ENCODE measurements at places on chromosomes 5 and 9. TPM values are rescaled to one million over a fixed set of nuclear protein-coding genes. Genes with fewer than 3 reads are reported as not detected.
A peak's percentile ranks its signal among the peaks of the same experiment; 100 is the strongest.

GRCh38 chr9:127081250-127082185, 40.9 kb downstream of the ANGPTL2 start:
- H3K27me3 ChIP-seq: peaks cover 8% of the 10 kb centered on the region
- H3K36me3 ChIP-seq: no peaks in the 10 kb centered on the region
- no peak overlapping the region for H3K27ac ChIP-seq

- no peaks in the 10 kb centered on the region for H3K4me1 ChIP-seq
- no peaks in the 10 kb centered on the region for H3K36me3 ChIP-seq
- H3K27ac ChIP-seq: no peak overlapping the region
- H3K4me3 ChIP-seq: no peak overlapping the region
- DNase-seq: no peak
Measured at GRCh38 chr5:179439181-179439985, 94.1 kb upstream of the ADAMTS2 start.

- H3K4me3 ChIP-seq: no peak overlapping the region
- peaks cover 10% of the 10 kb centered on the region for H3K36me3 ChIP-seq
- DNase-seq: no peak
- no peak overlapping the region for H3K27ac ChIP-seq
- no peaks in the 10 kb centered on the region for H3K27me3 ChIP-seq
Measured at GRCh38 chr9:130635721-130636647, 28.4 kb upstream of the PRDM12 start.

DNA sequence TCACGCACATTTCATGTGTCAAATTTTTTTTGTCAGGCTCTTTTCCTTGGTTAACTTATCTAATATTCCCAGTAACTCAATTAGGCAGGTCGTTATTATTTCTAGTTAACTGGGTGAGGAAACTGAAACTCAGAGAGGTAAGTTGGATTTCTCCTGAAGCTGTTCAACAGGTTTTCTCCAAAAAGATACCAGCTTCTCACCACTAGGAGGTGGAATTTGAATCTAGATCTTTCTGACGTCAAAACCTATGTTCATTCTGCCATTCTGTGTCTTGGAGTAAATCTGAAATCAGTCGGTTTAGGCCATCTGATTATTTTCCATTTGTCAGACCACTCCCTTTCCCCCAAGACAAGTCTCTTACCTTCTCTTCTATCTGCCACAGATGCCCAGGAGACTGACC, 572.9 kb downstream of the ACTL7B start:
- H3K4me1 ChIP-seq: peaks cover 11% of the 10 kb centered on the region
- no peak overlapping the region for H3K27ac ChIP-seq
- H3K27me3 ChIP-seq: no peaks in the 10 kb centered on the region

- no peak for DNase-seq
- H3K4me3 ChIP-seq: no peak overlapping the region
- no peaks in the 10 kb centered on the region for H3K27me3 ChIP-seq
- no peaks in the 10 kb centered on the region for H3K36me3 ChIP-seq
- H3K27ac ChIP-seq: no peak overlapping the region
Measured at GRCh38 chr5:35640623-35641022, 23.0 kb downstream of the SPEF2 start.

DNA sequence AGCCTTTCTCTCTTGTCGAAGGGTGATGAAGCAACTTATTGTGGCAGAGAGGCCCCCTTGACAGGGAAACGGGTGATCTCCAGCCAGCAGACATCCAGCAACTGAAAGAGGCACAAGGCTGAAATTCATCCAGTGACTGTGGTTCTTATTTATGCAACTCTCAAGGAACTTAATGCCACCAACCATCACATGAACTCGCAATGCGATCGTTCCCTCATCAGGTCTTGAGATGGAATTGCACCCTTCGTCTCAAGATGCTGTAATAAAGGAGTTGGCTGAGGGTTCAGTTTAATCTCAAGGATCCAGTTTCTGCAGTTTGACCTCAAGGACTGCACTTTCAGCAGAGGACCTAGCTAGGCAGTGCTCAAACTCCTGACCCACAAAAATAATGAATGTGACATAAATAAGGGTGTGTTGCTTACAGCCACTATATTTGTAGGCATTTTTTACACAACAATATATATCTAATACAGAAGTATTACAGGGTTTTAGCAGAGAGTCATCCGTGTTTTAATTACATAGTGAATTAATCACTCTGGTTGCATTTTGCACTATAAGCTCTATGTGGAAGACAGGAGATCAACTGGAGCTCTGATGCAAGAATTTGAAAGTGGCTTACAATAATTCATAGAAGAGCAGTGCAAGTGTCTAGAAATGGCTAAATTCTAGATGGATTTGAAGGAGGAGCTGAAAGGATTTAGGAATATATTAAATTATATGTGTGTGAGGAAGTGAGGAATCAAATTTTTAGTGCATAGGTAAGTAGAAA, 957.8 kb upstream of the CTNND2 start:
- H3K27ac ChIP-seq: no peak overlapping the region
- H3K4me1 ChIP-seq: no peaks in the 10 kb centered on the region
- no peaks in the 10 kb centered on the region for H3K27me3 ChIP-seq

DNA sequence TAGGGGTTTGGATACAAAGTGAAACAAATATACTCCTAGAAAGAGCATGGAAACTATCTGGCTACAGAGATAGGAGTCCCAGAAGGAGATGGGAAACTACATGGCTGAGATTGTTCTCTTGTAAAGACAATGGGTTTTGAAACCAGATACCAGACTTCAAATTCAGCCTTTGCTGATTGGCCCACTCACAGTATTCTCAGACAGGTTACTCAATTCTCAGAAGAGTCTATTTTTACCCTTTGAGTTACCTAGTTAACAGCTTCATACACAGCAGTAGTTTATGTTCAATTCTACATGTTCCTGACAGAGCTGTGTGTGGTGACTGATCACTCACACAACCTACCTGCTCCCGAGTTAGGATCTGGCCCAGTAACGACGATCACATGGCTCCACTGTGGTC, 14.1 kb downstream of the ZFP62 start:
- H3K27ac ChIP-seq: no peak overlapping the region
- H3K36me3 ChIP-seq: peaks cover 45% of the 10 kb centered on the region
- H3K4me3 ChIP-seq: no peak overlapping the region
- DNase-seq: no peak
- H3K4me1 ChIP-seq: no peaks in the 10 kb centered on the region
- no peaks in the 10 kb centered on the region for H3K27me3 ChIP-seq

DNA sequence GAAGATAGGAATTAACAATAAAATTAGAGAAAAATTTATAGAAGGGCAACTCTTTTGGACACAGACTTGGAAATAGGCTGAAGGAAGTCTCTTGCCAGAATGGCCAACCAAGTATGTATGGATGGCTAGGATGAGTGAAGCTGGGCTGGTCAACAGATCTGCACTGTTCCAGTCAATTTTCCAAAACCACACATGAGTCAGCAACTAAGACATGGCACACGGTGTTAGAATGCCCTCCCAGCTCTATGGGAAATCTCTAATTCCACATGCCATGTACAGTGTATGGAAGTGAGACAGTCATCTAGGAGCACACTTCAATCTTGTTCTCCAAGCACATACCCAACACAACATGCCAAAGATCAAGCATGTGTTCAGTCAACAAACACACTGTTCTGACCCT, 129.6 kb downstream of the GLIS3 start:
- H3K4me1 ChIP-seq: peaks cover 36% of the 10 kb centered on the region
- no peak overlapping the region for H3K4me3 ChIP-seq
- H3K27ac ChIP-seq: no peak overlapping the region
- H3K27me3 ChIP-seq: no peaks in the 10 kb centered on the region
- peaks cover 3% of the 10 kb centered on the region for H3K36me3 ChIP-seq
- DNase-seq: no peak

GRCh38 chr5:61468483-61468865, 136.4 kb downstream of the ZSWIM6 start:
- no peak overlapping the region for H3K4me3 ChIP-seq
- no peaks in the 10 kb centered on the region for H3K27me3 ChIP-seq
- DNase-seq: no peak
- no peaks in the 10 kb centered on the region for H3K36me3 ChIP-seq

DNA sequence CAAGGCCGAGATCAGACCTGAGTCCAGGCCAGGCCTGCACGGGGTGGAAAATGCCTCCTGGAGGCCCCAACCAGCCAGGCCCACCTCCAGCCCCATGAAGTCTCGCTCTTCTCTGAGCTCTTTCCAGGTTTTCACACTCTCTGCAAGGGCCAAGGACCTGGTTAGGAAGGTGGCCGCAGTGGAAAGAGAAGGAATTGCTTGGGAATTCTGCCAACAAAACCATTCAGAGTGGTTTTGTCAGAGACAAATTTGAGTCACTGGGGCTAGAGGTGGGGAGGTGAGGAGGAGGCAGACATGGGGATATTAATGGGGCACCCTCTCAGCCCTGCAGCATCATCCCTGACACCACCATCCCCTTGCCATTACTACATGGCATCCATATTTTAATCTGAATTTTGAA, 261.0 kb downstream of the ROR2 start:
- peaks cover 6% of the 10 kb centered on the region for H3K4me1 ChIP-seq
- DNase-seq: no peak
- no peak overlapping the region for H3K4me3 ChIP-seq

- no peaks in the 10 kb centered on the region for H3K4me1 ChIP-seq
- no peak overlapping the region for H3K4me3 ChIP-seq
- no peaks in the 10 kb centered on the region for H3K27me3 ChIP-seq
- no peaks in the 10 kb centered on the region for H3K36me3 ChIP-seq
- no peak for DNase-seq
- no peak overlapping the region for H3K27ac ChIP-seq
Measured at GRCh38 chr5:76617675-76618074, 5.5 kb downstream of the F2RL2 start.

DNA sequence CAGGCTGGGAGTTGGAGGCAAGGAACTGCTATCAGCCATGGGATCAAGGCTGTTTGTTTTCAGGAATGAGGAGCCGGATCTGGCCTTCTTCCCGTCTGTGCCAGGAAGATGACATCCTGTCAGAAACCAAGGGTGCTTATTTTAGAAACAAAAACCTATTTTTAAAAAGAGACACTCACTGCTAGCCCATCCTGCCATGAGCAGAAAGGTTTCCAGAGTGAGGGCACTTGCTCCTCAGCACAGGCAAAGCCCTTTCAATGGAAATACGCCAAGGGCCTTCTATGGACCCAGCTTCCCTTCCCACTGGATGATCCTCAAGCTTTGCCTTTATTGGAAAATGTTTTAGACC, 132.6 kb upstream of the FSTL4 start:
- no peak overlapping the region for H3K27ac ChIP-seq
- DNase-seq: no peak
- peaks cover 68% of the 10 kb centered on the region for H3K27me3 ChIP-seq
- H3K36me3 ChIP-seq: no peaks in the 10 kb centered on the region
- no peak overlapping the region for H3K4me3 ChIP-seq

DNA sequence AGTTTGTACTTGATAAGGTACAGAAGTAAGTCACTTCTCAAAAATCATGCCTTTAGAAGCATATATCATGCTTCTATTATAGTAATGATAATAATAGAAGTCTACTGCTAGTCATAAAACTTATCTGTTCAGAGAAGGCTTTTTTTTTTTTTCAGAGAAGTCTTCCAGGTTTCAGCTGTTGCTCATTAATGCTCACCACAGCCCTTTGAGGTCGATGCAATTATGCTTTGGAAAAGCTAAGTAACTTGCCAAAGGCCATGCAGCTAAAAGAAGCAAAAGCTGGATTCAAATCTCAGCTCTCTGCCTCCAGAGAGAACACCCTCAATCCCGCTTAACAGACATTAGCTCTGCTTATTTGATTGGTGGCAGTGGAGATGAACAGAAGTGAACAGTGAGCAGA, 150.8 kb downstream of the DOCK8 start:
- H3K27ac ChIP-seq: no peak overlapping the region
- DNase-seq: no peak
- no peaks in the 10 kb centered on the region for H3K4me1 ChIP-seq
- H3K27me3 ChIP-seq: peaks cover 46% of the 10 kb centered on the region

DNA sequence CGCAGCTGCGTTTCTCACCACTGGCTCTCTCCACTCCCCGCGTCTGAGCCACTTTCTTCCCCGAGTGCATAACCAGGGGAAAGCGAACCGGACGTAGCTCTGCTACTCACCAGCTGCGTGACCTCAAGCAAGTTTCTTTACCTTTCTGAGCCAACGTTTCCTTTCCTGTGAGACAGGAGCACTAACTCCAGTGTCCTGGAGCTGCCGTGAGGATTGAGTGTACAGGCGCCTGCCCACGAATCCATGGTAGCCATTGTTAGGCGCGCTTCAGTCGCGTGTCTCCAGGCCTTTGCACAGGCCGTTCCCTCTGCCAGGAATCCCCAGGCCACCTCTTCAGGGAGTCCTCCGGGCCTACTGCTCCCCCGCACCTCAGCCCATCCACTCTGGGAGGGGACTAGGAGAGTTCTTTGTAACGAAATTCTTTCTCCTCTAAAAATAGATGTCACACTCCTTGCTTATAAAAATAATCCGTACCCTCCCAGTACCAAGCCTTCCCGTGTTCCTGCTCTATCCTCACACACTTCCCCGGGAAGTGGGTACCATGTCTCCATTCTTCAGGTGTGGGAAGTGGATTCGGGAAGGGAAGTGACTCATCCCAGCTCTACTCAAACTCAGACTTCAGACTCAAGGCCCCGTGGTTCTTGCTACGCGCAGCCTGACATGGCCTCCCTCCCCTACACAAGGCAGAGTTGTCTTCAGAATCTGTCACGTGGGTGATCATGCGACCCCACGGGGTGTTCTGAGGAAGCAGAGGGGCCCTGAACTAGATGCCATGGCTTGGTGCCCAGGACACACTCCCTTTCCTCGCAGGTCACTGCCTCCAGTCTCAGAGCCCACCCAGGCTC, 16.1 kb upstream of the CRB2 start:
- no peak overlapping the region for H3K4me3 ChIP-seq
- H3K36me3 ChIP-seq: no peaks in the 10 kb centered on the region
- no peak overlapping the region for H3K27ac ChIP-seq
- H3K27me3 ChIP-seq: no peaks in the 10 kb centered on the region

DNA sequence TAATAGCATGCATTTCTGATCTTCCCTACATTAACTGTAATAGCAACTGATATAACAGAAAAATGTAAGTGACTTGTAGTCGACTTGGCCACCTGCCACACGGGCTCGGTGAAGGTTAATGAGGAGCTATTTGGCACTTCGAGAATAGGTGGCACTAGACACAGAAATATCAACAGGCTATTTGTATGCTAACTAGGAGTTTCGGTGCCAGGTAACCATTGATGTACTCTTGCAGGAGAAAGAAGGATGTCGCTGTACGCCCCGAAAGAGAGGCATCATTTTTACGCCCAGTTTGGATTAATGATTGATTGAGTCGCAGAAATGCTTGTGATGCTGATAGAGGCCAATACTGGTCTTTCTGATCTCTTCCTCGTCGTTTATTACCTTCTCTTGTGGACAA, 516 bp upstream of the DMRT2 start:
- H3K4me1 ChIP-seq: peaks cover 13% of the 10 kb centered on the region
- peaks cover 28% of the 10 kb centered on the region for H3K27me3 ChIP-seq
- H3K27ac ChIP-seq: peak overlapping the region; percentile 58
- H3K4me3 ChIP-seq: peak overlapping the region; percentile 64
- peaks cover 19% of the 10 kb centered on the region for H3K36me3 ChIP-seq

- H3K36me3 ChIP-seq: peaks cover 3% of the 10 kb centered on the region
- H3K4me1 ChIP-seq: no peaks in the 10 kb centered on the region
- no peak for DNase-seq
- H3K4me3 ChIP-seq: no peak overlapping the region
- H3K27me3 ChIP-seq: no peaks in the 10 kb centered on the region
Measured at GRCh38 chr9:37508135-37508833, 22.5 kb downstream of the POLR1E start.

GRCh38 chr9:3884736-3885135, 358.9 kb upstream of the RFX3 start:
- no peaks in the 10 kb centered on the region for H3K27me3 ChIP-seq
- H3K4me1 ChIP-seq: peaks cover 17% of the 10 kb centered on the region
- H3K36me3 ChIP-seq: no peaks in the 10 kb centered on the region

FOXD4L3 gene
- 1.2 TPM for total RNA-seq

UBE2QL1 gene
- not detected for total RNA-seq

DMRTA1 gene
- total RNA-seq: 2.8 TPM

WDR36 gene
- total RNA-seq: 50.8 TPM

TIFAB gene
- not detected for total RNA-seq

ROR2 gene
- total RNA-seq: not detected

TMEM232 gene
- 2.0 TPM for total RNA-seq

OLFM1 gene
- total RNA-seq: 7.9 TPM
